Hippocampal formation (tissue), 2 donors: ENCODE measurements at places on chromosomes 6 and 20.
A peak's percentile ranks its signal among the peaks of the same experiment; 100 is the strongest.

DNA sequence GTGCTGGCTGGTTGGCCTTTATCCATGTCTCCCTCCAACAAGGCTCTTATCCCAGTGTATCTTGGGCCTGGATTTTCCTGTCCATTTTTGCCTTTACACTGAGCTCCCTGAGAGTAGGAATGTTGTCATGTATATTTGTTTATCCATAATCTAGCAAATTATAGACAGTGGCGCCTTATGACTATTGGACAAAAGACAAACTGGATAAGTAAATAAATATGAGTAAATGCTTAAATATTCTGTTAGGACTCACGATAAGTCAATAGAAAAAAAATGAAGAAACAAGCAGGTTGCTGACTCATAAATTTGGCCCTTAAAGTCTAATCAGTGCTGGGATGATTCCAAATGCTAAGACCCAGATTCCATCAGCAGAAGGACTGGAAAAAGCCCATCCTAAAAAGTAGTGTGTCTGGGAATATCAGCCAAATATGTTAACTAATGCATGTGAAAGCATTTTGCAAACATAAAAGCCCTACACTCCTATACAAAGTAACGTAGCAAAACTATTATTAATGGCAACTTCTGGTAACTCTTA lies 55.0 kb upstream of the PCSK2 start:
- DNase-seq, result no peak

DNA sequence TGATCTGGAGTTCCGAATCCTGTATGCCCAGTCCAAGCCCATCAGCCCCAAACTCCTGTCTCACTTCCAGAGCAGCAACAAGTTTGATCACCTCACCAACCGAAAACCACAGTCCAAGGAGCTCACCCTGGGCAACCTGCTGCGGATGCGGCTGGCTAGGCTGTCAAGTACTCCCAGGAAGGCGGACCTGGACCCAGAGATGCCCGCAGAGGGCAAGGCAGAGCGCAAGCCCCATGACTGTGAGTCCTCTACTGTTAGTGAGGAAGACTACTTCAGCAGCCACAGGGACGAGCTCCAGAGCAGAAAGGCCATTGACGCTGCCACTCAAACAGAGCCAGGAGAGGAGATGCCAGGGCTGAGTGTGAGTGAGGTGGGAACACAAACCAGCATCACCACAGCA lies 10.5 kb upstream of the DHX35 start:
- DNase-seq, result no peak

- no peak for DNase-seq
These were observed 16.7 kb downstream of the LEMD2 start for GRCh38 chr6:33772082-33772830.

GRCh38 chr6:6942831-6943230 lies 164.9 kb upstream of the RREB1 start:
- DNase-seq, result peak; percentile 10

DNA sequence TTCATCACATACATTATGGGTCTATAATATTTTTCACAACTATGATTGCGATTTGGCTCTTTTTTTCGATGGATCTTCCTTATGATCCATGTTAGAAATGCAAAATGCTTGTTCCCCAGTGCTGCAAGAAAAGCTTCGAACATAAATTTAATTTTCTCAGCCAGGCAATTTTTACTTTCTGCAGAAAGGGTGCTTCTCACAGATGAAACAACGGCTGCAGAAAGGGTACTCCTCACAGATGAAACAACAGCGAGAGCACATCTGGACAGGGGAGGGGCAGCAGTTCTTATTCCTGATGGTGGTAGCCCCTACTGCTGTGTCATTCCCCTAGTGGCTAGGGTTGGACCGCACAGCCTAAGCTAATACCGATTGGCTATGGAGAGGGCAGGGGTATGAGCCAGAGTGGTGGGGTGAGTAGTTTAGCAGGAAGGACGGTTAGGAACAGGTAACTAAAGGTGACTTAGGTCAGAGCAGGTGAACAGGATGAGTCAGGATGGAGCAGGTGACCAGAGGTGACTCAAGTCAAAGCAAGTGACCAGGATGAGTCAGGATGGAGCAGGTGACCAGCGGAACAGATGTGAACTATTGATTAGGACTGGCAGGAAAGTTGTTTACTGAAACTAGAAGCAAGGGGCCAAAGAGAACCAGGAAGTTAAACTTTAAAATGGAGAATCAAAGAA lies 13.4 kb upstream of the TREML4 start:
- no peak for DNase-seq

- DNase-seq, result no peak
These were observed 181.3 kb downstream of the THBS2 start for GRCh38 chr6:169072127-169073042.

- no peak for DNase-seq
These were observed 10.1 kb downstream of the JARID2 start for GRCh38 chr6:15255909-15256395.

DNA sequence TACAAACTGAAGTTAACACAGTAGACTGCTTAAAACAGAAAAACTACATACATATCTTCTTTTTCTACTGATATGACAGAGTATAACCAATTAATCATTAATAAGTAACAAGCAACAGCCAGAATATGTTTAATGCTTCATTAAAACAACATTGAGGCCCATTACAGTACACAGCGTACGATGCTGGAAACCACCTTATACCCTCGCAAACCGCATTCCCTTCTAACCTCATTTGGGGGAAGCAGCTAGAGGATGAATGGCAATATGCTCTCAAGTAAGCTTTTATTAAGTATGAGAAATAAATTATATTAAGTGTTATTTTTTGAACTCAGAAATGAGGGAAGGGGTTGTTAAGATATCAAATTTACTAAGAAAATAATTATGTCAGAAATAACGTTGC lies 142.4 kb downstream of the GMDS start:
- no peak for DNase-seq

GRCh38 chr20:63366390-63367365 lies 5.5 kb upstream of the CHRNA4 start:
- no peak for DNase-seq

DNA sequence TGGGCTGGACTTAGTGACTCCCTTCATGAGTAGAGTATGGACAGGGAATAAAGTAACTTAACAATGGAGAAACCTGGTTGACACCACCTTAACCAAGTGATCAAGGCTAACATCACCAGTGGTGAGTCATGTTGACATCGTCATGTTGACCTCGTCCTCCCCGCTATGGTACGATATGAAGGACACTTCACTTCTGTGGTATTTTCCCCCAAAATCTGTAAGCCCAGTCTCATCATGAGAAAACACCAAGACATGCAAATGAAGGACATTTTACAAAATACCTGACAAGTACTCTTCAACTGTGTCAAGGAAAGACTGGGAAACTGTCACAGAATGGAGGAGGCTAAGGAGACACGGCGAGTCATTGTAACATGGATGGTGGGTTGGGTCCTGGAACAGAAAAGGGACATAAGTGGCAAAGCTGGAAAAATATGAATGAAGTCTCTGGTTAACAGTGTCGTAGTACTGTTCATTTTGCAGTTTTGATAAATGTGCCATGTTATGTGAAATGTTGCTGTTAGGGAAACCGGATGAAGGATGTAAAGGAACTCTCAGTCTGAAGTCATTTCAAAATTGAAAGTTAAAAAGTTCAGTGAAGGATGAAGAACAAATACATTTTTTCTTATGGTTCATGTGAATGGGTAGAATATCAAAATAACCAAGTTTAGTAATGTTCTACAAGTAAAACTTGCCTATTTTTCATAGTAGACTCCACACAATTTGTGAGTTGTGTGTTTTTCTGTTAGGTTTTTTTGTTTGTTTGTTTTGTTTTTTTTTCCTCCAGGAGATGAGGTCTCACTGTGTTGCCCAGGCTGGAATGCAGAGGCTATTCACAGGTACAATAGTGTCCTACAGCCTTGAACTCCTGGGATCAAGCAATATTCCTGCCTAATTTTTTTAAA lies 247.5 kb downstream of the TMEM242 start:
- no peak for DNase-seq

GRCh38 chr20:64083804-64084684 lies at the start of gene LKAAEAR1:
TSS of gene LKAAEAR1 (minus strand) at chr20:64084398. CDS start at chr20:64084219, 179 bp downstream.
- no peak for DNase-seq

- DNase-seq, result no peak
These were observed 52.7 kb upstream of the ELMO2 start for GRCh38 chr20:46458866-46459750.

DNA sequence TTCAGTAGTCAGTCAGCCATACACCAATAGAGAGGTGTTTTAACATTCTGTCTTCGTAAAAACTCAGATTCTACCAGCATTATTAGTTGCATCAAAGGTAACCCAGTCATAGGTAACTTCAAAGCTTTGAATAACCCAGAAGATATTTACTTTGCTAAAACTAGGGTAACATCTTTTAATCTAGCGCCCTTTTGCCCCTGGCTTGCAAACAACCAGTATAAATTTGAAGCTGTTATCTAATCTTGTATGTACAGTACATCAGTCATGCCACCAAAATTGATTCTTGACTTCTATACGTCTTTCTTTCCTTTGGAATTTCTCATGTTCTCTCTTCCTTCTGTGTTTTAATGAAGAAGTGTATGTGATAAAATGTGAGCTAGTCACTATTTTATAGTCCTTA lies 109.3 kb downstream of the LIN28B start:
- DNase-seq, result no peak

DNA sequence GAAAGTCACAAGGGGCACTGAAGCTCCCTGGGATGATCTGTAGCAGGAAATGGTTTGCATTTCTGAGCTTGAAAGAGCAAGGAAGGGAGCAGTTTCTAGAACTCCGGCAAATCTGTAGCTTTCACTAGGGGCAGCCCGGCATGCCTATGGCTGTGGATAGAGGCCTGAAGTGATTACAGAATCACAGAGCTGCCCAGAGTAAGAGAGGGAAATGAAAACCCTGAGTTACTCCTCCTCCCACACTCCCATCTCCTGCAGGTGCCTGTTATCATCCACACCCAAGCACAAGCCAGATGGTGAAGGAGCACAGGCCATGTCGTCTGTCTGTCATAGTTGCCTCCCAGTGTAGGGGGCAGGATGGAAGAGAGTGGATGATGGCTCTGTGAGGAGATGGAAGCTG lies 37.1 kb downstream of the HLA-F start:
- DNase-seq, result no peak

DNA sequence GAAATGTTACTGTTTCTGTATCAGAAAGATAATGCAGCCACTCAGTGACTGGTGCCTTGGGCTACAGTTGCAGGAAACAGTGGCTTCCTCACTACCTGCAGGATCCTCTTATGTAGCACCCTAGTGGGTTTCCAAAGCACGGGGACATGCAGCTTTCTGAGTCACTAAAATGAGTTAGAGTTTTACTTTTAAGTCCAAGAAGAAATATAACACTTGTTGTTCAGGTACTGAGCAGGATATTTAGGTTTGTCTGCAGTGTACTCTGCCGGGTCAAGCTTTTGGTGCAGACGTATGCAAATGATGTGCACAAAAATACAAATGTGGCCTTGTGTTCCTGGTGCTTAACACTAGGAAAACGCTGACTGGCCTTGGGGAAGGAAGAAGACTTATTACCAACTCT lies 22.0 kb downstream of the ACSS1 start:
- no peak for DNase-seq

GRCh38 chr6:85483846-85484245 lies 34.0 kb downstream of the NT5E start:
- no peak for DNase-seq

DNA sequence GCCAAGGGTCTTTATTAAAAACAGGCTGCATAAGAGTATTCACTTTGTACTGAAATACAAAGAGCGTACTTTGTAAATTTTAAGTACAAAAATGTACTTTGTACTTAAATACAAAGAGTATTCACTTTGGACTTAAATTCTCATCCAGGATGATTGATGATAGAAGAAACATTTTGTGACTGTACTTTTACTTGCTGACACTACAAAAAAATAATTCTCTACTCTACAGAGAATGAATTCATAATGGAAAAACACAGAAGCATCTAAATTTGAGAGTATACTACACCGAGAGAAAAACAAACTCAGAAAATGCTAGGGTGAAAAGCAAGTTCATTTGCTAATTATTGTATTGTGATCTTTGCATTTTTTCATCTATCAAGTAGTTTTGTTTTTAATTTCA lies 54.4 kb upstream of the STXBP5 start:
- no peak for DNase-seq

DNA sequence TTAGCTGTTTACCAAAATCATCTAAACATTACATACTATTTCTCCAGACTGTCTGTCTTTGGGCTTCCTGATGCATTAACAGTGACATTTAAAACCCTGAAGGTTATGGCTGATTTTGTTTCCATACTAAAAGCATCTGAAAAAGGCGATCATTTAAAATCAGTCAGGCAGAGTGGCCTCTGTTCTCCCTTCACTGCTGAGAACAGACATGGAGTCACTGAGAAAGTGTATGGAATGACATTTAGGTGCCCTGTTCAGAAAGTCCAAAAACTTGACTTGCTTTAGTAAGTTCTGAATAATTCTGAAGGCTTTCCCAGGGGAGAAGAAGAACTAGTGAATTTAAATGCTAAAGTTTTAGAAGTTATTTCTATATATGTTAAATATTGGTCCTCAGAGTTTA lies 83.0 kb downstream of the MAP7 start:
- no peak for DNase-seq

DNA sequence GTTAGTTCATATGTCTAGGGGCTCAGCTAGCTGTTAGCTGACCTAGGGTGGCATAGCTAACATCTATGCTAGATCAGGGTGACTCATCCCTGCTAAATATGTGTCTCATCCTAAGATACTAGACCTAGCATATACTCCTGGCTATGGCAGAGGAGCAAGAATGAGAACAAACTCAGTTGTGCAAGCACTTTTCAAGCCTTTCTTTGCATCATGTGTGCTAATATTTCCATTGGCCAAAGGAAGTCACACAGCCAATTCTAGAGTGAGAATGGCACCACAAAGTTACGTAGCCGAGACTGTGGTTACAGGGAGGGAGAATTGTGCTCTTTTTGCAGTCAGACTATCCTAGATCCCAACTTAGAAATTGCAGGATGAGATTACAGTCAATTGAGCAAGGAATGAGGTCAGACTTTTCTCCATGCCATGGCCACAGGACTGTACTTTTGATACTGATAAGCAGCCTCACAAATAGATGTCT lies 78.7 kb downstream of the PLCB4 start:
- DNase-seq, result no peak

GRCh38 chr6:37663019-37663810 lies 34.5 kb downstream of the MDGA1 start:
- DNase-seq, result no peak

DNA sequence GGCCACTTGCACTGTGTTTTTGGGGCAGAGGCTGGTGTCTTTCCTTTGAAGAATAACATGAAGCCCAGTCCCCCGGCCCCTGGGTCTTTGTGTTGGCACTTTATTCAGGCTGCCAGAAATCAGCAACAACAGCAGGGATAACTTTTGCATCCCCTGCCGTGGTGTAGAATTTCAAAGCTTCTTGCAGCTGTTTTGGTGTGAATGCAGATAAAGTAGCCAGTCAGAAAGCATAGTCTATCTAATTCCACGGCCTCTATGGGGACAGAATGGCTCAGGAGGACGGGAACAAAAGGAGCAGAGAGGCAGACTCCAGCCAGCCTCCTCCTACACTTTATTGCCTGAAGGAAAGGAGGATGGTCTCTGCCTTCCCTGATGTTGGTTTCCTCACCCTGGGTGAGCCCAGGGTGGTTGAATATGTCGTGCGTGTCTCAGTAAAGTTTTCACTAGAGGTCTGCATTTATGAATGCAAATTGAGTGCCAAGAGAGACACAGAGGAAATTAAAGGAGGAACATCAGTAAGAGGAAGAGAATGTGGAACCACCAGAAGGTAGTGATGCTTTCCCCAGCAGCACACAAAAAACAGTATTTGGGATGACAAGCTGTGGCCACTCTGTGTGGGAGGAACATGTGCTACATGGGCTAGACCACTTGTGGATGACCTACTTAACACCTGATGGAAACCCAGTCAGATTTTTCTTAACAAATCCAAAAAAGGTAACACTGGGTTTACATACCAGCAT lies 125.9 kb upstream of the TRAF3IP2 start:
- DNase-seq, result no peak

GRCh38 chr20:47754388-47754715 lies 30.9 kb downstream of the SULF2 start:
- no peak for DNase-seq
